Stimulated activated CD8-positive, alpha-beta memory T cell treated with anti-CD3 and anti-CD28 coated beads, Interleukin-7, amount 100 ng/mL, for 4 hours (primary cell): ENCODE measurements at places on chromosomes 4 and X.

GRCh38 chrX:18956303-18957032 is 27.4 kb downstream of the PHKA2 start:
- DNase-seq, result no peak

- no peak for DNase-seq
Observed at GRCh38 chrX:153877571-153878261, 8.3 kb downstream of the L1CAM start.

DNA sequence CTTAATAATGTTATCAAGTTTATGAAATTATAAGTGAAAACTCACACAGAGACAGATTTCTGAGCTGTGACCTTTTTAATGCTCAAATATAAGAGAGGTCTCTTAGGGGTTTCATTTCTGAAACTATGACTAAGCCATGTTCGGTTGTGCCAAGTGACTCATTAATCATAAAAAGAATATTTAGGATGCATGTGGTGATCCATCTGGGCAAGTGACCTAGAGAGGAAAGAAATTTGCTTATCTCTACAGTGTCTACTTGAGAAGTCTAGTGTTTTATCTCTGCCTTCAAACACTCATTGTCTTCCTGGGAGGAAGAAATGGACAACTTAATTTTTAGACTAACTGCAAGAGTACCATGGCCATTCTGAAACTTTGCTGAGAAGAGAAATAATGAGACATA is 545.3 kb upstream of the GRID2 start:
- DNase-seq, result no peak

DNA sequence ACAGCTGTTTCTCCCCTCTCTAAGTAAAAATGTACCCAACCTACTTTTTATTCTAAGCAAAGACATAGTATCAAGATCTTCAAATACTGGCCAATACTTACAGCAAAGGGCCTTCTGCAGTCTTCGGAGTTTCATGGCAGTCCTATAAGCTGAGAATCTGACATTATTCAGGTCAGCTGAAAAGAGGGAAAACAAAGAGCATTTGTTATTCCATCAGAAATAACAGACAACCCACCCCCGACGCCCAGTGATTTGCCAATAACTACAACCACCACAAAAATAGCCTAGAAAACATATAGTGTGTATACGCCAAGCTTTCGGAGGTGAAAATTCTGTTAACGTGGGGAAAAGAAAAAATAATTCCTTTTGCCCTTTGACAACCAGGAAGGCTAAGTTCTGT is 151.1 kb upstream of the FTHL17 start:
- DNase-seq, result no peak

DNA sequence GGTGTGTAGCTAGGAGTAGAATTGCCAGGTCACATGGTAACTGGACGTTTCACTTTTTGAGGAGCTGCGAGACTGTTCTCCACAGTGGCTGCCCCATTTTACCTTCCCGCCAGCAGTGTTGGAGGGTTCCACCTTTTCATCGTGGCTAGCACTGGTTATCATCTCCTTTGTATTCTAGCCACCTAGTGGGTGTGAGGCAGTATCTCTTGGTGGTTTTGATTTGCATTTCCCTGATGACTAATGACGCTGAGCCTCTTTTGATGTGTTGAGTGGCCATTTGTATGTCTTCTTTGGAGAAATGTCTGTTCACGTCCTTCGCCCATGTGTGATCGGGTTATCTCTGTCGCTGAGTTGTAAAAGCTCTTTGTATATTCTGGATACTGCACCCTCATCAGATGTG is 10.6 kb downstream of the ABCD1 start:
- DNase-seq, result no peak

DNA sequence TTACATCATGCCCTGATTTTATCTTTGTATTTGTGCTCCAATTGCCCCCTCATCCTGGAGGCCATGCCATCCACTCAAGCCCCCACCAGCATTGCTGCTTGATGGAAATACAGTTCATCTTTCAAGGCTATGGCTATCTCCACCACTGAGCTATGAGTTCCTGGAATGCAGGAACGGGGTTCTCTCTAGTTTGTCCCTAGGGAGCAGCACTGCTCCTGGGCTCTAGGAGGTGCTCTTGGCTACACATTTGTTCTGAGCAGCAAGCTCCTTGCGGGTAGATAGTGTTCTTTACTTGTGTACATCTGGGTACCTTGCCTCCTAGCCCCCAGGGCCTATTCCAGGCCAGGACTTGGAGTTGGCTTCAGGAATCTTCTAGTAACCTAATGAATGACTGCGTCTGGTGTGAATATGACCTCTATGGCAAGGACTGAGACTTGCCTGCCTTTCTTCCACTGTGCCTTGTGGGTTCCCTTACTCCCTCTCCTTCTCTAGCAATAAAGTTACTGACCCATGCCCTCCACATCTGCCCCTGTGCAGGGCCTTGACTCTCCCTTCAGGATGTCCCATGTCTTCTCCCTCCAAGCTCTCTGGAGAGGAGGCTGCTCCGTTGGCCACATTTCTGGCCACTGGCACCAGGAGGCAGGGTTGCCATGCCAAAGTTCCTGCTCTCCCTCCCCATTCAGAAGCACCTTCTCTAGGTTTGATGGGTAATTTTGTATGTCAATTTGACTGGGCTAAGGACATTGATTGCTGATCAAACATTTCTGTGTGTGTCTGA is 7.6 kb downstream of the CITED1 start:
- no peak for DNase-seq

GRCh38 chr4:7518871-7519637 is 84.3 kb upstream of the PSAPL1 start:
- no peak for DNase-seq

DNA sequence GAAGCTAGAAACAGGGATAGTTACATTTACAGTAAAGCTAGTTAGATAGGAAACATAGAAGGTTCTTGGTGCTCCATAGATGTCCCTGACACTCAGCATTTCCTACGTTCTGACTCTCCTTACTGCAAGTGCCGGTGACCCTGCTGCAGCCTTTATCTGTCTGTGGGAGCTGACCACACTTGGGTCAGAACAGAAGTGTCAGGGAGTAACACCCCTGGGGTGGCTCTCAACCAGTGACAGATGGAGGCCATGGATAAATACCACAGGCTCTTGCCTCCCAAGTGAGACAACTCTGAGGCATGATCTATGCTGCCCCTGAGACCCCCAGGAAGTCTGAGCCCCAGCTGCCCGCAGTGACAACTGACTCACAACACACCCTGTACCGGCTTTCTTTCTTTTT is 69.8 kb downstream of the ANXA3 start:
- DNase-seq, result no peak

- no peak for DNase-seq
Observed at GRCh38 chr4:95371476-95372224, 177.1 kb downstream of the UNC5C start.

GRCh38 chr4:128451270-128451905 is 163.8 kb upstream of the PGRMC2 start:
- DNase-seq, result no peak

DNA sequence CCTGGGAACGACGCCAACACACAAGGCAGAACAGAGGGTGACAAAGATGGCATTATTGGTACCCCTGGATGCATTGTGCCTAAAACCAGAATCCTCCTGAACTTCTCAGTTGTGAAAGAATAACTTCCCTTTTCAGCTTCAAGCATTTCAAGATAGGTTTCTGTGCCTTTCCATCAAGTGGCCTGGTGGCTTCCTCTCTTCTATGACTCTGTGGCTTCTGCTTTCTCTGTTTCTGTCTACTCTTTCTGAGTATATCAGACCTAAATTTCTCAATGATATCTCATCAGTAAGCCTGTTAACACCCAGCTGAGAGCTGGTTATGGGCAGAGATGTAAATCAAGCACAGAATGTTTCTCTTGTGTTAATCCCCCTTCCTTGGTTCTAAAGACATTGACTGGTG is 21.4 kb upstream of the FAM9B start:
- no peak for DNase-seq

GRCh38 chrX:48107717-48108116 is 22.7 kb upstream of the SPACA5B start:
- no peak for DNase-seq

GRCh38 chr4:17962171-17962570 is 59.4 kb downstream of the LCORL start:
- DNase-seq, result no peak

DNA sequence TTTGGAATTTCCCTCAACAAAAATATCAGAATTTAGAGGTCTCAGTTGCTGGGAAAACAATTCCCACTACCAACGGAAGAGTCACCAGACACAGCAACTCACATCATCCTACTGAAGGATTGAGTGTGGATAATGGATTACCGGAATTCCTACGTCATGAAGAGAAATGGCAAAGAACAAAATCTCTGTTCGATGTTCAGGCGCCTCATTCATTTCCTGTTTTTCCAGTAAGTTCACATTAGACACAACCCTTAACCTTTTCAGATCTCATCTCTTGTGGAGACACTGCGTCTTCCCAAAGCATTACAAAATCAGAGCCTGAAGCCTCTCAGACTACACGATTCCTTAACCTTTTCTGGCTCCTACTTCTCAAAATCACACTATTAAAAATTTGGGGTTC is 58.5 kb upstream of the CPEB2 start:
- DNase-seq, result no peak

DNA sequence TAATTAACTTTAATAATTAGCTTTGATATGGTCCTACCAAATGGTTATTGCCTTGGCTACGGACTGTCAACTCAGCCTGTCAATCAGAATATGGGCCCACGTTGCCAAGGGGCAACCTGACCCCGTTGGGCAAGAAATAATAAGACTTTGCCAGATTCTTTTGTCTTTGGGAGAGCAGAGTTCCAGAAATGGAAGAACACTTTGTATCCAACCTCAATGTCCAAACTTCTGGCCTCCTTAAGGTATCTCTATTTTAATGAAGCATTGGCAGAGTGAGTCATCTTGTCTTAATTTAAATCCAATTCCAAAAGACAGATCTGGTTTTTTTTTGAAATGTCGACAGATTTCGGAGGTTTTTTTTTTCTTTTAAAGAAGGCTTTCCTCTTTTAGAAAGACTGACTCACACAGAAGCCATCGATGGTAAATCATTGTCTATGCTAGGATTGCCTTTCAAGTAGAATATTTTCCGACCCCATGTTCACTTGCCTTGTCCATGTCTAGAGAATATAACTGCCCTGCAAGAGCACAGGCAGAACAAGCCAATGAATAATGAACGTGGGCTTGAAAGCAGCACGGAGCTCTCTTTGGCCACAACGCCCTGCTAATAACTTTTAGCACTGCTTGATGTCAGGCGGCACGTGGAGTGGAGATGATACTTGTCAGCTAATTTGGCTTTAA is 190.3 kb upstream of the GATB start:
- no peak for DNase-seq

GRCh38 chr4:149845743-149846142 is 30.1 kb upstream of the IQCM start:
- no peak for DNase-seq

DNA sequence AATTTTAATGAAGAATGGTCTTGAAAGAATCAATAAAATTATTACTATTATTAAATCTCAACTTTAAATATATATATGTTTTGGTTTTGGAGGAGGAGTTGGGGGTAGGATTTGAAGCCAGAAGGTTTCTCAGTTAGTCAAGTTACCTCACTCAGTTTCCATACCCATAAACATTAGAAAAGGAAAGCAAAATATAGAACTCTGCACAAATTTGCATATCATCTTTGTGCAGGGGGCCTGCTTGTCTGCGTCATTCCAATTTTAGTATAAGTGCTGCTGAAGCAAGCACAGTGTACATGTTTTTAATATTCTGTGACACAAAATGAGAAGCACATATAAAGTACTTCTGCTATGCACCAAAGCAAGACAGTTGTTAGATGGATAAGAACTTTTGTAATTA is 47.5 kb upstream of the SCRG1 start:
- DNase-seq, result no peak

DNA sequence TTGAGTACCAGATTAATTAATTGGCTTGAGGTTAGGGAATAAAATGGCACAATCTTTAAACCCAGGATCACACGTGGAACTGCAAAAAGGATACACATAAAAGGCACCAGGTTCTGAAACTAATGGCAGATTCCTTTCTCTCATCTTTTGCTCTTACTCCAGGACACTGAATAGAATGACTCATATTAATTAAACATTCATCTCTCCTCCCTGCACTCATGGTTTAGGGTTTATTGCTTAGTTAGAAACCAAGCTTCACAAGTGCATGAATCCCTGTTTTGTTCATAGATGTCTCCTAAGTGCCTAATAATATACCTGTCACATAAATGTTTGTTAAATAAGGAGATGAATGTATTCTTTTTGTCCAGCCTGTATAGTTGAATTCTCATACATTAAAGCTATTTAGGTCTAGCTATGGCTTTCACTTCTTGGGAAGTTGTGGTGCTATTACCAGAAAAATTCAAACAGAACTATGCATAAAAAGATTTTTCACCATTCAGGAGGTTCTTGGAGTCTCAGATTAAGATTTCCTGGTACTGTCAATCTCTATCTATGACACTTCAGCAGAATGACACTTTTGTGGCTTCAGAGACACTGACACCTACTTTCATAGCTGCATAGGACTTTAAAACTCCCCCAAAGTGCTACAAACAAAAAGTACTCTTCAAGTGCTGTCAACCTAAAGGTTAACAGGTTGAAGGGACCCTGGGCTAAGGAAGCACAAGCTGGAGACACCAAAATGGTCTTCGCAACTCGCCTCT is 7.4 kb downstream of the CORIN start:
- DNase-seq, result no peak

- DNase-seq, result no peak
Observed at GRCh38 chr4:89829470-89830138, 7.4 kb downstream of the SNCA start.

DNA sequence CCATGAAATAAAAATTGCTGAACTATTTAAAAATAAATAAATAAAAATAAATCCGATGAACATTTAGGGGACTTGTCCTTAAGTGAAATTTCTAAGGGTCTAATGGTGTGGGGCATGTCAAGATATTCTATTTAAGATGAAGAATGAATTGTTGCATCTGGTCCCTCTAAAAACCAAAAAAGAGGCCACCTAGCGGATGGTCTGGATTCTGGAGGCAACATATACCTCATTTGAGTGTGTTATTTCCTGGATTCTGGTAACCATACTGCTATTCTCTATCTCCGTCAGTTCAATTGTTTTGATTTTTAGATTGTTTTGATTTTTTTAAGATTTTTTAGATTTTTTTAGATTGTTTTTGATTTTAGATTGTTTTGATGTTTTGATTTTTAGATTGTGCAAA is 28.3 kb downstream of the AGTR2 start:
- DNase-seq, result no peak
